ENCODE measurements at places on chromosomes 4 and X. TPM values are rescaled to one million over a fixed set of nuclear protein-coding genes. Genes with fewer than 3 reads are reported as not detected.

Gene HERC5
- 2.6 TPM for total RNA-seq

Gene SMPX
- total RNA-seq: not detected

Gene WNK3
- 0.06 TPM for total RNA-seq

Gene RAB9B
- 1.5 TPM for total RNA-seq

Gene FAM47E
- 0.91 TPM for total RNA-seq

Gene TNIP3
- total RNA-seq: not detected

Gene MND1
- 7.9 TPM for total RNA-seq

Measured in PC-3 (cell line).